Left ventricle myocardium inferior (tissue), 1 donor: ENCODE measurements at places on chromosomes 11 and 22. TPM values are rescaled to one million over a fixed set of nuclear protein-coding genes. Genes with fewer than 3 reads are reported as not detected.
A peak's percentile ranks its signal among the peaks of the same experiment; 100 is the strongest.

DNA sequence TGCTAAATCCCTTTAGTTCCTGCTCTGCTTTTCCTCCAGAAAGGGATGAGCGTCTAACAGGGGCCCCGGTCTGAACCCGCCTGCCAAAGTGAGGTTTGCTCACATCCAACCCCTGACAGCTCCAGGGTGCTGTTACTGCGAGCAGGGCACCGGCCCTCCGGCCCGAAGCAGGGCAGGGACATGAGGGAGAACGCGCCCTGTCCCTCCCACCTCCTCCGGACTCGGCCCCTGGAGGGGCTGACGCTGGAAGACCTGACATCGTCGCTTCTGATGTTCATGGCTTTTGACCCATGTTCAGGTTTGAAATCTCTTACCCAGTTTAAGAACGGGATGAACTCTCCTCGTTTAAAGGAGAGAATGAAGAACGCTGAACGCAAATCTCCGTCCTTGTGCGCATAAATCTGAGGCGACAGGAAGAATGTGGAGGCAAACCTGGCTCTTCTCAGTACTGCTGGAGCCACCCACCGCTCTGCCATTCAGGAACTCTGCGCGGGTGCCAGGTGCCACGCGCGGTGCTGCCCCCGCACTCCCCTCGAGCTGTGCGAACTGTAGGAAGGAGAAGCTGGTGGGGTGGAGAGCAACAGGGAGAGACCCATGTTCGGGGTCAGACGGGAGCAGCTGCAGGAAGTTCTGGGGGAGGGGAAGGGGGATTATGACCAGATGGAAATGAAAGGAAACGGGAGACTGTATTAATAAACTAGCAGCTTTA lies 826 bp upstream of the EEF1G start:
- peak; percentile 41 for DNase-seq

- DNase-seq = no peak
Measured at GRCh38 chr11:112364962-112365481, 104.4 kb upstream of the PLET1 start.

DNA sequence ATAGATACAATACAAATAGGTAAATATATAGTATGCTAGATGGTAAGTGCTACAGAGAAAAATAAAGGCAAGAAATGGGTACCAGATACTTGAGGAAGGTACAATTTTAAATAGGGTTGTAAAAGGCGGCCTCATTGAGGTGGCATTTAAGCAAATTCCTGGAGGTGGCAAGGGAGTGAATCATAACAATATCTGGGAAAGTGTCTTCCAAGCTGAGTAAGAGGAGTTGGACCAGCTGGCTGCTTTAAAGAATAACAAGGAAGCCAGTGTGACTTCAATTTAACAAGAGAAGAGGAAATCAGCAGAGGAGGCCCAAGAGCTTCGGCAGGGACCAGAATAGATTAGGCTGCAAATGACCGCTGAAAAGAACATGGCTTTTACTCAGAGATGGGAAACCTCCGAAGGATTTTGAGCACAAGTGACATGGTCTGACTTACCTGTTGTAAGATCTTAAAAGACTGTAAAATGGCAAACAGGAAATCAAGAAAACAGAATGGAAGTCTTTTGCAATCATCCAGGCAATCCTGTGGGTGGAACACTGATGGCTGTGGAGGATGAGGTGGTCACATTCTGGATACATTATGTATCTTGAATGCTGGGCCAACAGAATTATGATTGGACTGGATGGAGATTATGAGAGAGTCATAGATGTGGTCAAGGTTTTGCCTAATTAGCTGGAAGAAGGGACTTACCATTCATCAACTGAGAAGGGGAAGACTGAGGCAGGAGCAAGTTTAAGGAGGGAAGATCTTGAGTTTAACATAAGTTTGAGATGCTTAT lies 77.2 kb downstream of the RDX start:
- DNase-seq = no peak

DNA sequence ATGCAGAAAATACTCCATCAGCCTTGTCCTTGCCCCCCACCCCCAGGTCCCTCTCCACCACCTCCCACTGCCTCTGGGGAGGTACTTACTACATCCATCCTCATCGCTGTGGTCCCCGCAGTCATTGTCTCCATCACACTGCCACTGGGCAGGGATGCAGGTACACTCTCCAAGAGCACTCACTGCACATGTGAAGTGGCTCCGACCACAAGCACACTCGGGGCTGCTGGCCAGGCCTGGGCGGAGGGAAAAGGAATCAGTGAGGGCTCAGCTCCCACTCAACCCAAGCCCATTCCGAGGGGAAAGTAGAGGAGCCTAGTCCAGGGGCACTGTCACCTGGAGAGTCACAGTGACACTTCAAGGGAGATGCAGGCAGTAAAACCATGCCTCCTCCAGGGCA lies 15.7 kb downstream of the LRP4 start:
- no peak for DNase-seq

- peak; percentile 51 for DNase-seq
Measured at GRCh38 chr11:130389335-130389935, 39.0 kb downstream of the ADAMTS8 start.

OPCML gene
- total RNA-seq = 0.63 TPM
